ENCODE measurements at places on chromosomes 2 and 18. TPM values are rescaled to one million over a fixed set of nuclear protein-coding genes. Genes with fewer than 3 reads are reported as not detected.

The NOSTRIN gene
- 20.1 TPM for total RNA-seq

The SKOR2 gene
- not detected for total RNA-seq

The TCF7L1 gene
- 6.8 TPM for total RNA-seq

The IL36G gene
- total RNA-seq: not detected

DNA sequence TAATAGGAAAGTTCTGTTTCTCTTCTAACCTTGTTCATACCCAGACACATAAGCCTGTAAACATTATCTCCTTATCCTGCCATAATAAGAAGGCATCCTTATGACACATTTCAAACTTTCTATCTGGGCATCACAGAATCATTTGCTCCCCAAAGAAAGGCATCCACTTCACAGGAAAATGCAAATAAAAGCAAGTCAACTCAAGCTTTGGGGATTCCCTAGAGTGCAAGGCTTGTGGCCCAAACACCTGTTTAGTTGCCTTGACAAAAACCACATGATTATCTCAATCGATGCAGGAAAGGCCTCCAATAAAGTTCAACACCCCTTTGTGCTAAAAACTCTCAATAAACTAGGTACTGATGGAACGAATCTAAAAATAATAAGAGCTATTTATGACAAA is 195.7 kb upstream of the GALNT5 start:
- no peak for DNase-seq

GRCh38 chr2:44055664-44056063 is 59.9 kb upstream of the LRPPRC start:
- DNase-seq: no peak

- DNase-seq: no peak
Measured at GRCh38 chr2:155021618-155022017, 323.1 kb downstream of the KCNJ3 start.

DNA sequence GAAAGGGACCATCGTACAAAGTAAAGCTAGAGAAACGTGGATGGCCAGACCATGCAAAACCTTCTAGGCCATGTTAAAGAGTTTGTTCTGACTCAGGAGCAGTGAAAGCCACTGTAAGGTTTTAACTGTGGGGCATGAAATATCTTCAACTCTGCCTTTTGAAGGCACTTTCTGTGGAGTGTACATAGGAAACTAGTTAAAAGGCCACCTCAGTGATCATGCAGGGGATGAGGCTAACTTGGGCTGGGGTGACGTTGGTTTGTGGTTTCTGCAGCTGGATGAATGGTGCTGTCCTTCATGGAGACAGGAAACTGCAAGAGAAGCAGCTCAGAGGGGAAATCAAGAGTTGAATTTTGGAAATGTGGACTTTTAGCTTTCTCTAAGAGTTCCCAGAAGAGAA is 190.7 kb downstream of the CDCA7 start:
- no peak for DNase-seq

DNA sequence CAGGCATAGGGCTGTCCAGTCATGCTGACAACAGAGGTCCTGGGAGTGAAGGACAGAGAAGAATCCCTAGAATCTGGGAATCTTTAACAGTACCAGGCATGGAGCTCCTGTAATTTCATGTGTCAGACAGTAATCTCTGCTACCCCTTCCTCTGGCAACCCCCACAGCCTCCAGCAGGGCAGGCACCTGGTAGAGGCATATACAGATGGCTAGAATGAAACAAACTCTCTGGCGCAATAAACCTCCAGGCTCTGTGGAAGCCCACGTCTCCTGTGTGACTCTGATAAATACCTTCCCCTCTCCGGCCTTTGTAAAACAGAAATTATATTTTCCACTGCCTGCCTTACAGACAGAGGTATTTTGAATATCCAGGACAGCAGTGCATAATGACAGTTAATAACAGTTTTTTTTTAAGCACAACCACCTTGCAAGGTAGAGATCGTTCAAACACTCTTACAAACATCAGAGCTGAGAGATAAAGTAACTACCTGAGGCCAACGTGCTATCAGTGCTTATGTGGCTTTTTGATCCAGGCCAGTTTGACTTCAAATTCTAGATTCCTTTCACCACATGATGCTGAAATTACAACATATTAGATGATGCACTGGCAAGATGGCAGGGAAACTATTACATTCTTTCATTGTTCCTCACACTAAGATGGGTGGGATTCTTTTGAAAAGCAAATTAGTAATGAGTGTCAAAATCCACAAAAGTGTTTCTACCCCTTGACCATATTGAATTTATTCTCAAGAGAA is 47.7 kb upstream of the TMEM247 start:
- DNase-seq: no peak

DNA sequence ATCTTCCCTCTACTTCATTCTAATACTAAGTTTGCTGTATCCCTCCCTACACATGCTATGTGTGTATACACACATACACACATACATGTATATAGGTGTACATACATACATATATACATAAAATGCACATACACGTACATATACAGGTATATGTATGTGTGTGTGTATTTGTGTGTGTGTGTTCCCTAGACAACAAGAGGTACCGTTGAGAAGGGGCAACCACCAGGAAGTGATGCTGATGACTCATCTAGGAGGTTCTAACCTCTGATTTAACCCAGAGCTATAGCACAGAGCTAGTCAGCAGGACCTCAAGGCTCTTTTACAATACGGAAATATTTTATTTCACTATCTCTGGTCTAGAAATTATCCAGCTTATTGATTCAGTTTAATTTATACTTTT is 139.2 kb downstream of the LAMA3 start:
- DNase-seq: peak; percentile 81

DNA sequence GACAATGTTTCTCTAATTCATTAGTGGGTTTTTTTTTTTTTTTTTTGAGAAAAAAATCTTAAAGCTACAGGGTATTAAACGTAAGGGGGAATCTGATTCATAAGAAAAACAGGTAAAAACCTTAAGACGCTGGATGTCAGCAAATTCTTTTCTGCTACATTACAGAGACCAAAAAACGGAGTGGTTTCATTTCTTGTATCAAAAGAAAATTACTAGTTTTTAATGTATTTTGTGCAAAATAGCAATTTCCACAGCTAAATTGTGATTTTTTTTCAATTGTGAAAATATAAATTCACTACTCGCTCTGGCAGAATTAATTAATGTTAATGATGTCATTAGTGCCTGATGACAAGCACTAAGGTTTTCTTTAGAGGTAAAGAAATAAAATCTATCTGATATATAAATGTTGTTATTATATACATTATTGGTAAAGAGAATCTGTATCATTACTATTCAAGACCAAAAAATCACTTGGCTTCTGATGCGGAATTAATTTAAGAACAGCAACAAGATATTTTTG is 9.9 kb downstream of the OTX1 start:
- no peak for DNase-seq

GRCh38 chr2:134776836-134777235 is 58.0 kb upstream of the TMEM163 start:
- DNase-seq: no peak

DNA sequence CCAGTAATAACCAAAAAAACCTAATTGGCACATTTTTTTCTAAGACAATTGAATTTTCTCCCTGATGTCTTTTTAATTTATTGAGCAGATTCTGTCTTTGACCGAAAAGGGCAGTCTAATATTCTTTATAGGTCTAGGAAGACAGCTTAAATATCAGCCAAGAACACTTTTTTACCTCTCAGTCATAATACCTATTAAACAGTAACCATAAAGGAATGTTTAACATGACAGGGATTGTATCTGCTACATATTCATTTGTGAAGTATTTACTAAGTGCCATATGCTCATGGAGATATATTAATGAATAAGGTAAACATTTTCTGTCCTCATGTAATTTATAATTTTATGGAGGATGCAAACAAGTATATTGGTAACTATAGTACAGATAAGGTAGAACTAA is 3.1 kb upstream of the HTR2B start:
- DNase-seq: no peak
